Esophagus squamous epithelium (tissue), 5 donors: ENCODE measurements at places on chromosomes 5 and 9.

DNA sequence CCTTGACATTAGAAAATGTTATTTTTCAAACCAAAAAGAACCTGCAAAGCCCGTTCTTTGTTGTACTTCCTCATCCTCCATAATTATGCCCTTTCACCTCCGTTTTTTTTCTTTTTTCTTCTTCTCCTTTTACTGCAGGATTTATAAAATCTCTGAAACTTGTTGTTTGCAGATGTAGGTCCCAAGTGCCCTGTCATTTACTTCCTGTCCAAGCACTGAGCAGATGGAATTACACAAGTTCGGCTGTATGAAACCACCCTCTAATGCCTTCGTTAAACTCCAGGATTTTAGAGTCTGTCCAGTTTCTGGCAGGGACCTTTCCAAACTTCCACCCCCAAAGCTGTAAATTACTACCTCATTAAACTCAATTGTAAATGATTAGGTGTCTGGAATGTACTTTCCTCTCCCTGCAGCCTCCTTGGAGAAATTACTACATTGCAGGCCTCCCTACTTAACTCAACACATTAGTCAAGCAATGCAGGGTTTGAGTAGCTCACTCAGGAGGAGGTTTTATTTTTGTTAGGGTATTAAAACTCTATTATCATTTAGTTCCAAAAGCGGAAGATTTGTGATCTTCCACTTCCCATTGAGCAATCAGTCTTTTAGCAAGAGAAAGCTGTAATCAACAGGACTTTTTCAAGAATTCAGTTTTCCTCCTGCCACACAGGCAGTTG lies 125.6 kb upstream of the LPAR1 start:
- no peak for DNase-seq

DNA sequence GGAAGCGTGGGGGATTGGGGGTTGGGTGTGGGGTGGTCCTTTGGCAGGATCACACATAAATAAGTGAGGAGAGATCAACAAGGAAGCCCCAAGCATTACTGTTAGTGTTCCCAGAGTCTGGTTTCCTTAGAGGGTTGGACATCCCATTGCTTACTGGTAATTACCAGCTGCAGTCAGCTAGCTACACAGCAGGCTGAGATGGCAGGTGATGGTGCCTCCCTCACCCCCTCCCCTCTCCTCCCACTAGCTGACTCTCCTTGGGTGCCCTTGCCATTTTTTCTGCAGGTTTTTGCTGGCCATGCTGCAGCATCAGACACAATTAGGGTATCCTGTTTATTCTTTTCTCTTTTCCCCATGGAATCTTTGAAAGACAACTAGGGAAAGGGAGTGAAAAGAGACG lies 107.5 kb upstream of the TLR4 start:
- DNase-seq, result no peak

GRCh38 chr9:70873506-70873905 lies 247.9 kb downstream of the TRPM3 start:
- no peak for DNase-seq

DNA sequence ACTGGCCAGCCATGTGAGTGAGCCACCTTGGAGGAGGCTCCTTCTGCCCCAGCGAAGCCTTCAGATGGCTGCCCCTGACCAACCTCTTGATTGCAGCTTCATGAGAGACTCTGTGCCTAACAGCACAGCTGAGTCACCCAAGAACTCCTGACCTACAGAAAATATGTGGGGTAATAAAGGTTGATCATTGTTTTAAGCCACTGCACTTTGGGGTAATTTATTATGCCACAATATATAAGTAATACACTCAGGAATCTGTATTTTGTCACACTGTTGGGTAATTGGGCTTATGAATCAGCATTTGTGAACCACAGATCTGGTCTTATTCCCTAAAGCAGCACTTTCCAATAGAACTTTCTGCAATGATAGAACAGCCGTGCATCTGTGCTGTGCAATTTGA lies 24.4 kb upstream of the VDAC1 start:
- DNase-seq, result no peak

DNA sequence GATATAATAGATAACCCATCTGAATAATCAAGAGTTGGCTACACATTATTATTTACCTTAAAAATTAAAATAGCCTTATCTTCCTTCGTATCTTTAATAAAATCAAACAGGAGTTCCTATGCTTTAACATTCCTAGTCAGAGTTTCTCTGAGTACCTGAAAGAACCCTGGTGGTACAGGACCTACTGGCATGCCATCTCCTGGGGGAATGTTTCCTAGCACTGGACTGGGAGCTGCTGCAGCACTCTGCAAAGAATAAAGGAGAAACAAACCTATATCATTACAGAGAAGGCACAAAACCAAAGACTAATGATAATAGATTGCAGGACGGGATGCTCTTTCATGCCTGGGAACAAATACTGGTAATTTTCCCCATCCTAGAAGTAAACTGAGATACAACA lies 119.5 kb upstream of the ACOT12 start:
- no peak for DNase-seq

DNA sequence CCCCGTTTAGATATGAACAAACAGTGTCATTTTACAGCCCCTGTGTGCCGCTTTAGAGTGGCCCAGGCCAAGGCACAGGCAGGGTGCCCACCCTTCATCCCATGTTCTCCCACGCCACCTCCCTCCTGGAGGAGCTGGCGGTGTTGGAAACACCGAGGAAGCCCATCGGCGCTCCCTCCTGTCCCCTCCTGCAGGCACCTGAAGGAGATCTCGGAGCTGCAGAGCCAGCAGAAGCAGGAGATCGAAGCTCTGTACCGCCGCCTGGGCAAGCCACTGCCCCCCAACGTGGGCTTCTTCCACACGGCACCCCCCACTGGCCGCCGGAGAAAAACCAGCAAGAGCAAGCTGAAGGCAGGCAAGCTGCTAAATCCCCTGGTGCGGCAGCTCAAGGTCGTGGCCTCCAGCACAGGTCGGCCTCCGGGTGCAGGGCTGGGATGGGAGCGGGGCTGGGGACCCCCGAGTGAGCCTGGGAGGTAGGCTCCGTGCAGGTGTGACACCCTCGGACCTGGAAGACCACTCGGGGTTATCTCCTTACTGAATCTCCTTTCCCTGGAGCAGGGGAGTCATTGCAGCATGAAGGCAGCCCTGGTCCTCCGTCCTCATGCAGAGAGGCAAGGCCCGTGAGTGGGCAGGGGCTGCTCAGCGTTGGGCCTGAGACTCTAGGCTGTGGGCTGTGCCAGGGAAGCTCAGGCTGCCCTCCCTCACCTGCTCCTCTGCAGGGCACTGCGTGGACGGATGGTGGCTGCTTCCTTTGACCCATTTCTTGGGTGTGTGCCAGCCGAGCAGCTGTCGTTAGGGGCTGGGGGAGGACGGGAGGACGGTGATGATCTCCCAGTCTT lies 113.9 kb downstream of the WNK2 start:
- no peak for DNase-seq

GRCh38 chr5:17094830-17095229 lies 122.6 kb upstream of the BASP1 start:
- no peak for DNase-seq

DNA sequence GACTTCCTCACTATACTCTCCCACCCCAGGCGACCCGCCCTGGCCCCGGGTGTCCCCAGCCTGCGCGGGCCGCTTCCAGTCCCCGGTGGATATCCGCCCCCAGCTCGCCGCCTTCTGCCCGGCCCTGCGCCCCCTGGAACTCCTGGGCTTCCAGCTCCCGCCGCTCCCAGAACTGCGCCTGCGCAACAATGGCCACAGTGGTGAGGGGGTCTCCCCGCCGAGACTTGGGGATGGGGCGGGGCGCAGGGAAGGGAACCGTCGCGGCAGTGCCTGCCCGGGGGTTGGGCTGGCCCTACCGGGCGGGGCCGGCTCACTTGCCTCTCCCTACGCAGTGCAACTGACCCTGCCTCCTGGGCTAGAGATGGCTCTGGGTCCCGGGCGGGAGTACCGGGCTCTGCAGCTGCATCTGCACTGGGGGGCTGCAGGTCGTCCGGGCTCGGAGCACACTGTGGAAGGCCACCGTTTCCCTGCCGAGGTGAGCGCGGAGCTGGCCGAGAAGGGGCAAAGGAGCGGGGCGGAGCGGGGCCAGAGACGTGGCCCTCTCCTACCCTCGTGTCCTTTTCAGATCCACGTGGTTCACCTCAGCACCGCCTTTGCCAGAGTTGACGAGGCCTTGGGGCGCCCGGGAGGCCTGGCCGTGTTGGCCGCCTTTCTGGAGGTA lies 2.1 kb downstream of the CA9 start:
- no peak for DNase-seq

DNA sequence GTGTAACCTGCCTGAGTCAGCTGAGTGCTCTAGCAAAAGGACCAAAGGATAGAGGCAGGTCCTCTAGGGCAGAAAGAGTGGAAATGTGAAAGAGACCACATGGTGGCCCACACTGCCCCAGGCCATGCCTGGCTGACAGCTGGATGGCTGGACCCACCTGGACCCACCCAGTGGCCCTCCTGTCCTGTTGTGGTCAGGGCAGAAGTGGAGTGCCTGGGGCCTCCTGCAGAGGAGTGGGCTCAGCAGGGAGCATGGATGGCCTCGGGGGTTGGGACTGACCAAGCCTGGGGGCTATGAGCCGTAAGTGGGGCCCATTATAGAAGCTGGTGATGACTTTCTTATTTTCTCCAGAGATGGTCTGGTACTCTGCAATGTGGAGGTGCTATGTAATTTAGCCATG lies 55.7 kb upstream of the FAM120AOS start:
- DNase-seq, result no peak

DNA sequence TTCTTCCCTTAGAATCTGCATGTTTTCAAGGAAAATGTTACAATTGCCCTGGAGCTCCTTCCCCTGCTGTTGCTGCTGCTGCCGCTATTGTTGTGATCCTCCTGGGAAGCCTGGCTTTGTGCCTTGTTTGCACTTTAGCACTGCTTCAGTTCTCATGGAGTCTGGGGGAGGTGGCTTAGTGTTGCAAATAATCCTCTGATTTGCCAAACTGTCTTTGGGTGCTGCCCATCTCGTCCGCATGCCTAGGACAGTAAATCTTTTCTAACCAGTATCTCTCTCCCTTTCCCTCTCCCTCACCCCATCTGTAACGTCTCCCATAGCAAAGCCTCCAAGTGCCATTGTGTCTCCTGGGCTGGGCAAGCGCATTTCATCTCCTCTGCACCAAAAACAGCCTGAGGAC lies 30.3 kb downstream of the FAM240B start:
- DNase-seq, result no peak

DNA sequence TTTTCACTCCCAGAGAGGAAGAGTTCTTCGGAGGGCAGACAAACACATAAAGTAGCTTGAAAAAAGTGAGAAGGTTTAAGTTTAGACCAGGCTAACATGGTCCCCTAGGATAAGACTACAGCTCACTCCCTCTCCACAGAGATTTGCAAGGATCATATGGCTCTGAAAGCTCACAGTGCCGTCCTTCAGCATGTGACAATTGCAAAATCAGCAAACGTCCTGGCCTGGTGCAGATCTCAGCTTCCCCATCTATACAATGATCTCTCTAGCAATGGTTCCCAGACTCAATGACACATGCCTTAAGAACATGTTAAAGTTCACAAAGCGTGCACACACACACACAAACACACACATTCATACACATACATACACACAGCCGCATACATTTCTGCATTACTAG lies 327.6 kb downstream of the ACTL7B start:
- no peak for DNase-seq

DNA sequence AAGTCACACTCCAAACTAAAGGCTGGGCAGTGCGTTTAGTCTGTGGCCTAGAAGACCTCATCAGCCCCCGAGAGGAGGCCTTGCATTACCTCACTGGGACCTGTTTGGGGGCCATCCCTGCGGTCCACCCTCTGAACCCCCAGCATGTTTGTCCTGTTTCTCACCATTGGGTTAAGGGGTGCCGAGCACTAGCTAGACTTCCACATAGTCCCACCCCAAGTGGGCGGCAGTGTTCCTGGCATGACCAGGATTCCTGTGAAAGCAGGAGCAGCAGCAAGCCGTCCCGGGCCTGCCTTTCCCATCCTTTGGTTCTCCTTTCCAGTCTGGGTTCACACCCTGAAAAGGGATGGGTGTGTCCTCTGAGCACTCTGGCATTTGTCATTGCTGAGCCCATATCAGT lies 26.6 kb upstream of the SAP30L start:
- no peak for DNase-seq

DNA sequence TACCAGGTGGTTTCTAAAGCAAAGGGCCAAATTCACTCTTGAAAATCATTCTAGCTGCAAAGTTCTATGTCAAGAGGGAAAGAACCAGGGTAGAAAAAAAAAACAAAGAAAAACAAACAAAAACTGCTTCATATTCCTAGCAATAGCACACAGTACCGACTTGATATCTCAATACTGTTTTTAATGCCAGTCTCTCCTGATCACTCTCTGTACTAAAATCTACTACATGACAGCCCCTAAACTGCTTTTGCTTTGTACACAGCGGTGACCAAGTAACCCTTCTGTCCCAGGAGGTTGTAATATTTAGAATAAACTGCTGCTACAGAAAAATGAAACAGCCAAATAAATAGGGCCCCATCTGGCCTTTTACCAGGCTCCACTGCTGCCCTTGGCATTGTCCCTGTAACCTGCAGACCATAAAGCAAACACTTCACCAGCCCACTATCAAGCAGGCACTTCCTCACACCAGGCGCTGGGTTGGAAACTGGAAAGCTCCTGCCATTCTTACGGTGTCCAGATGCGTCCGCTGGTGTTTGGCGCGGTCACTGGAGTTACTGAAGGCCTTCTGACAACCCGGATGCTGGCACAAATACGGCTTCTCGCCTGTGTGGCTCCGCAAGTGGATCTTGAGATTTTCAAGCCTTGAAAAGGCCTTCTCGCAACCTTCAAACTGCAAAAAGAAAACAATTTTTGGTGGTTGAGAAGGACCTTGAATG lies 363.2 kb downstream of the GLIS3 start:
- DNase-seq, result no peak

GRCh38 chr5:115194676-115195075 lies 25.0 kb upstream of the TRIM36 start:
- DNase-seq, result no peak

DNA sequence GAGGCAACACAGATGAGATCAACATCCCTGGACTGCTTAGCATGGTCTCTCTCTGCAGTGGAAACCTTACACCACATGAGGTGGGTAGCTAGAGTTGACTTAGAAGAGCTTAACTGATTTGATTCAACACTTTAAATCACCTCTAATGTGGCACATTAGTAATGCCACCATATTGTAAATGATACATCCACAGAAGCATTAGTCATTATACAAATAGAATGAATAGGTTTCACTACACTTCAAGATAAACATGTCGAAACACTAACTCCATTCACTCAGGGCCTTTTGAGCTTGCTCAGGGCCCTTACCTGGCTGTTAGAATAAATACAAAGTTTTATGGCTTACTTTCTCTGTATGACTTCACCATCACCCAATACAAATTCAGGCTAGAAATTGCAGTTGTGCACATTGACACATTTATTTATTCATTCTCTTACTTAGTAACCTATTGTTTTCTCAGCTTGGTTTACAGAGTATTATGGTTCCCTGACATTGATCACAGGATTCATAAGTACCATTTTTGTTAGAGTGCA lies 9.3 kb upstream of the SMAD5 start:
- no peak for DNase-seq

GRCh38 chr9:3181049-3181953 lies 337.4 kb upstream of the PUM3 start:
- no peak for DNase-seq

DNA sequence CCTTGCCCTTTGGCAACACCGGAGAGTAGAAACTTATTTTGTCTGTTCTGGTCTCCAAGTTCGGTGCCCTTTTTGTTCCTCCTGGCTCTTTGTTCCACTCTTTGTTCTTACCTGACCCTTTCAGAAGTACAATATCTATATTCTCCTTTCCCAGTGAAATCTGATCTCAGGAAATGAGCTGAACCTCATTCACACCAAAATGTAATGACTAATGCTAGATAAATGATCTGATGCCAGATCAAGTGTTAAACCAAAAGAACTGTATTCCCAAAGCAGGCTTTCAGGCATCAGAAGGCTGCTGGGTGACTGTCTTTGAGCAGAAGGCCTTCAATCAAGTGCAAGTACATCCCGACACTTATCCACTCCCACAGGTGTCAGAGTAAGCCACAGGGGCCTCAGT lies 156.4 kb downstream of the SPOCK1 start:
- DNase-seq, result no peak
